ENCODE measurements at places on chromosomes 2 and 18.

DNA sequence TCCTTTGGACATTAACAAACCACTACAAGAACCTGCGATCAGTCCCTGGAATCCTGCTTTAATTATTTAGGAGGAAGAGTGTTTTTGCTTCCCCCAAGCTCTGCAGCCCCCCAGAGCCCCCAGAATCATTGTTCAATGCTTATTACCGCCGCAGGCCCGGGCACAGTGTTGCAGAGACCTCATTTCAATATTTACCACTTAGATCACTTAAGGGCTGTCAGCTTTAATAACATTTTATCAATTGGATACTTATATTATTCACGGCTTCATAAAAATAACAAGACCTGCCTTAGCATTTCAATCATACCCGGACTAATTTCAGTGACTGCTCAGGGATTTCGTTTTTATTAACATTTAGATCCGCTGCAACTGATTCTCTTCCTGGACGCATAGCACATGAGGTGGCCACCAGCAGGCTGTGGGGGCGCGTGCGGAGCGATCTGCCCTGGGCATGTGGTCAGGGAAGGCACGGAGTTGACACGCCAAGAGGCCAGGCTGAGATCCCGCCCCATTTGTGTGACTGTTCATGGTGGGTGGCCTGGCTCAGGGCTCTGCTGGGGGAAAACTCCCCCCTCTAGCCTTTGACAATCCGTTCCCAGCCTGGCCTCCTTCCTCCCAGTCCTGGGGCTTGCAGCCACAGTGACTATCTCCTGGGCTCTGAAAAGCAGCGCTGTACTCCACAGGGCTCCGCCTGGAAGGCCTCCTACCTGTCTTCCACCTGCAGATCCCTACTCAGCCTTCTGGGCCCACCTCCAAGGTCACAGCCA is 267.6 kb downstream of the SRBD1 start:
- peak; percentile 9 for DNase-seq

- no peak for DNase-seq
Observed at GRCh38 chr18:2281523-2282199, 289.6 kb downstream of the METTL4 start.

GRCh38 chr2:109457366-109457765 is 156.4 kb downstream of the SEPTIN10 start:
- DNase-seq: peak; percentile 12

DNA sequence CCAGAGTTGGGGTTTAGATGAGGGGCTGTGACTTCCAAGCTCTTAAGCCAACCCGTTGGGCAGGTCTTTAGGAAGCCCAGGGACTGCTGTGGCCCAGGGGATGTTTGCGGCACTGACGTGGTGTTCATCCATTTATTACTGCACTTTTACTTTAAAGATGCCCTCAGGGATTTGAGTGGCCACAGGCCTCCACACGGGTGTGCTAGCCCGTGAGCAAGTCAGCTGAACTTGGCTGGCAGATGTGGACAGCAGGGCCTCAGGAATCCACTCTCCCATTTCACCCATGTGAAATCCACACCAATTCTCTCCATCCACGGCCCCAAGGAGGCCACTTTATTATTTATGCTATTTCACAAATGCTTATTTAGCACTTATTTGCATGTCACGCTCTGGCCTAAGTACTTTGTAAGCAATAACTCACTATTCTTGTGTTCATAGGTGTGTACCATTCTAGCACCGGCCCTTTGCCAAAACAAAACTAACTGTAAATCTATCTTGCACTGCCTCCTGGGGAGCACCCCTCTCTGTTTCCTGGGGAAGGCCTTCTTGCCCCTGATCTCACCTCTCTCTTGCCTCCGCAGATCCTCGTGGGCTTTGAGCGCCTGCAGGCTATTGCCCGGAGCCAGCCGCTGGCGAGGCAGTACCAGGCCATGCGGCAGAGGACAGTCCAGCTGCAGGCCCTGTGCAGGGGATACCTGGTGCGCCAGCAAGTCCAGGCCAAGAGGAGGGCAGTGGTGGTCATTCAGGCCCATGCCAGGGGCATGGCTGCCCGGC is 39.1 kb upstream of the GPR17 start:
- no peak for DNase-seq

DNA sequence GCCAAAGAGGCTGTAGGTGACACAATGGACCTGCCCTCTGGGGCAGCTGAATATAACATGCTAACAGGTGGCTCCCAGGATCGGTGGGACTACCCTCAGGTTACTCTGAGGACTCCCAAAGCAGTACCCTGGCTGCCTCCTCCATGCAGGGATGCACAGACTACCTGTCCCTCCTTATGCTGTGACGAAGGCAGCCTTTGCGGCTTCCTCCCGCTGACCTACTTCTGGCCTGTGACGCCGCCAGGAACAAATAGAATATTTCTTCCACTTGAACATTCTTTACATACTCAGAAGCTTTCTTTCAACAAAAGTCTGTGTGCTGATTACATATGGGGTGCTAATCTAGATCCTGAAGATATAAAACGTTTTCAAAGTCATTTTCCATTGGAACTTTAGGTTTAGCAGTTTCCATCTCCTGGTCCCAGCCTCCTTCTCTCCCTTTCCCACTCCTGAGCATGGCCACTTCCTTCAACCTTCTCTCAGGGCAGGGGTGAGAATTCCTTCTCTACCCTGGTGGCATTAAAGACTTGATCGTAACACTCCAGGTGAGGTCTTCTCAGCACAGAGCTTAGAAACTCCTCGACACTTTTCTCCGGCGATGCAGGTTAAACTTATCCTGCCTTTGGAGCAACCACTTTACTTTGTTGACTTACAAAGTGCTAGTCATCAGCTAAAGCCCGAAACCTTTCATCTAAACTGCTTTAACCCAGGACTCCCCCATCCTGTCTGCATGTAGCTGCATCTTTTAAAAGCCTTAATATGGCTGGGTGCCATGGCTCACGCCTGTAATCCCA is 58.9 kb upstream of the STK17B start:
- no peak for DNase-seq
